ENCODE measurements at places on chromosomes 16 and 17.

DNA sequence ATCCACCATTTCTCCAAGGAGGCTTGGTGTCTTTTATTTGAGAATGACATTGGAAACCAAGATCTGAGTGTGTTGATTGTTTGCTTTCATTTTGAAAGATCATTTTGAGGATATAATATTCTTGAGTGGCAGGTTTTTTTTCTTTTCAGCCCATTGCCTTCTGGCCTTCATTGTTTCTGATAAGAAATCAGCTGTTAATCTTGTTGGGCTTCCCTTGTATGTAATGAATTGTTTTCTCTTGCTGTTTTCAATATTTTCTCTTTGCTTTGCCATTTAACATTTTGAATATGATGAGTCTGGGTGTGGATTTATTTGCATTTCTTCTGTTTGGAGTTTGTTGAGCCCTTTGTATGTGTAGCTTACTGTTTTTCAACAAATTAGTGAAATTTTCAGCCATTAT lies 22.0 kb downstream of the PRSS54 start:
- DNase-seq: no peak

DNA sequence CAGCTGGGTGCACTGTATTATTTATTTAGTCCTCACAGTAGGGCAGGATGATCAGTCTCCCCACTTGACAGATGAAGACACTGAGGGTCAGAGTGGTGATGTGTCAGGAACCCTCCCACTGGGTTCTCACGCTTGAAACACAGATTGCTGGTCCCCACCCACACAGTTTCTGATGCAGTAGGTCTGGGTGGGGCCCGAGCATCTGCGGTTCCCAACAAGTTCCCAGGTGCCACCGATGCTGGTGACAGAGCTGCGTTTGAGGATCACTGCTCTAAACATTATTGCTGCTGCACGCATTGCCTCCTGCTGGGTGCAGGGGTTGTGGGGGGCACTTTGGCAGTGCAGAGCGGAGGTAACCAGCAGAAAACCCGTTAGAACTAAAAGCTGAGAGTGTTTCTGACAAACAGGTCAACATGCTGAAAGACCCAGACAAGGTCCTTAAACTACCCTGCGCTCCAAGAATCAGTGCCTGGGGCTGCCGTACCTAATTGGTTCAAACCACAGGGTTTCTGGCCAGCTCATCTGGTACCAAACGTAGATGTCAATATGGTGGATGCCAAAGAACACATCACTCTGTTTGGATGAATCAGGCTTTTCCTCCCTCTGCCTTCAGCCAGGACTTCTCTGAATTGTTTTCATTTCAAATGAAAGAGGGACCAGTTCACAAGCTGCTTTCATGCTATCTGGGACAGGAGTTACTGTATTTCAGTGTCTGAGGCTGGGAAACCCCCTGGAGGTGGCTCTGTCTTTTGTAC lies 76.0 kb downstream of the ABCC1 start:
- DNase-seq: peak; percentile 38

DNA sequence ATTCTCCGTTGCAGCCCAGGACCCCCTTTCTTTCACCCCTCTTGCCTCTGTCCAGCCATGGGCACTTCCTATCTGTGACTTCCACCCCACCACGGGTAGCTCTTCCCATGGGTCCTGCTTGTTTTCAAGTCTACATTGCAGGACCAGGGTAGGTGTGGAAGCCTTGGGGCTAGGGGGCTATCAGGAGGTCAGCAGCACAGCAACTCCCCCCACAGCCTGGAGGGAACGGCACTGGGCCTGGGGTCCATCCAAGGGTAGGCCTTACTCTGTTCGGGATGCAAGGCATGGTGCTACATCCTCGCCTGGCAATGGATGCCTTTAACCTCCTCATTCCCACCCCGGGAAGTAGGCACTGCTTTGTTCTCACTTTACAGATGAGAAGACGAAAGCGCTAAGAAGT lies 109.3 kb downstream of the IRX5 start:
- no peak for DNase-seq

DNA sequence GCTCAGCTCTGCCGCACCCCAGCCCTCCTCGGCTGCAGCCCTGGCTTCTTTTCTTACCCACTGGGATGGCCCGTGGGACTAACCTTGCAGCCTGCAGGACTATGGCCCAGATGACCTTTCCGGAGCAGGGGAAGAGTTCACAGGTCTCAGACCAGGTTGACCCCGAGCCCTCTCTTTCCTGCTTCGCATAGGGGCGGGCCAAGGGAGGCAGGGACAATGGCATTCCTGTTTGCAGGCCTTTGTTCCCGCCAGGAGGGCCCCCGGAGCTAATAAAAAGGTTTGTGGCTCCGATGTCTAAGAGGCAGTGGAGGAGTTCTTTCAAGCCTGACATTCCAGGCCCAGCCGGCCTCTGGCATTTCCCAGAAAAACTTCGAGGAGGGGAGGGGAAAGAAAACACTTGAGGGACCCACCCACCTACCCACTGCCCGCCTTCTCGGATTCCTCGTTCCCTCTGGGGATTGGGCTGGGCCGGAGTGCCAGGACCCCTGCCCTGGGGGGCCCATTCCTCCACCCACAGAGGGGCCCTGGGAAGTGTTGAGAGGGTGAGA lies 5.8 kb upstream of the SOCS3 start:
- DNase-seq: no peak

- DNase-seq: no peak
Measured at GRCh38 chr16:85535352-85536072, 77.6 kb upstream of the GSE1 start.

DNA sequence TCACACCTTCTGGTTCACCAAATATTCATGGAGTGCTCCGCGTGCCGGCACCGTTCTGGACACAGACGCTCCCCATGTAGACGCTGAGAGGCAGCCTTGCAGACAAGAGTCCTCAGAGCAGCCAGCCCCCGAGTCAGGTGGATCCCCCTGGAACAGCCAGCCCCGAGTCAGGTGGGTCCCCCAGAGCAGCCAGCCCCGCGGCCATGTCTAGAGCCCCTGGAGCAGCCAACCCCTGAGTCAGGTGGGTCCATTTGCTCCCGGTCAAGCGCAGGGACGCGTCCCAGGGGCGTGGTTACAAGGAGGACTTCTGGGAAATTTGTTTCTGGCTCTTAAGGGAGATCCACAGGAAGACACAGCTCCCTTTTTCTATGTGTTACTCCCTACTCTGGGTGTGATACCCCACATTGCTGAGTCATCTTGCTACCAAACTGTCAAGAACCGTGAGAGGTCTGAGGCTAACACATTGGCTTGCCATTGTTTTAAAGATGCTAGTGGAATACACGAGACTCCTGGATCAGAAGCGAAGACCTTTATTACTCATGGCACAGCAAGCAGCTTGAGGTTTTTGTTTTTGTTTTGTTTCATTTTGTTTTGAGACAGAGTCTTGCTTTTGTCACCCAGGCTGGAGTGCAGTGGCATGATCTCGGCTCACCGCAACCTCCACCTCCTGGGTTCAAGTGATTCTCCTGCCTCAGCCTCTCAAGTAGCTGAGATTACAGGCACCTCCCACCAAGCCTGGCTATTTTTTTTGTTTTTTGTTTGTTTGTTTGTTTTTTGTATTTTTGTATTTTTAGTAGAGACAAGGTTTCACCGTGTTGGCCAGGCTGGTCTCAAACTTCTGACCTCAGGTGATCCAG lies 43.3 kb upstream of the CBFA2T3 start:
- no peak for DNase-seq

GRCh38 chr17:74201250-74201649 lies 2.2 kb upstream of the RPL38 start:
- DNase-seq: no peak

DNA sequence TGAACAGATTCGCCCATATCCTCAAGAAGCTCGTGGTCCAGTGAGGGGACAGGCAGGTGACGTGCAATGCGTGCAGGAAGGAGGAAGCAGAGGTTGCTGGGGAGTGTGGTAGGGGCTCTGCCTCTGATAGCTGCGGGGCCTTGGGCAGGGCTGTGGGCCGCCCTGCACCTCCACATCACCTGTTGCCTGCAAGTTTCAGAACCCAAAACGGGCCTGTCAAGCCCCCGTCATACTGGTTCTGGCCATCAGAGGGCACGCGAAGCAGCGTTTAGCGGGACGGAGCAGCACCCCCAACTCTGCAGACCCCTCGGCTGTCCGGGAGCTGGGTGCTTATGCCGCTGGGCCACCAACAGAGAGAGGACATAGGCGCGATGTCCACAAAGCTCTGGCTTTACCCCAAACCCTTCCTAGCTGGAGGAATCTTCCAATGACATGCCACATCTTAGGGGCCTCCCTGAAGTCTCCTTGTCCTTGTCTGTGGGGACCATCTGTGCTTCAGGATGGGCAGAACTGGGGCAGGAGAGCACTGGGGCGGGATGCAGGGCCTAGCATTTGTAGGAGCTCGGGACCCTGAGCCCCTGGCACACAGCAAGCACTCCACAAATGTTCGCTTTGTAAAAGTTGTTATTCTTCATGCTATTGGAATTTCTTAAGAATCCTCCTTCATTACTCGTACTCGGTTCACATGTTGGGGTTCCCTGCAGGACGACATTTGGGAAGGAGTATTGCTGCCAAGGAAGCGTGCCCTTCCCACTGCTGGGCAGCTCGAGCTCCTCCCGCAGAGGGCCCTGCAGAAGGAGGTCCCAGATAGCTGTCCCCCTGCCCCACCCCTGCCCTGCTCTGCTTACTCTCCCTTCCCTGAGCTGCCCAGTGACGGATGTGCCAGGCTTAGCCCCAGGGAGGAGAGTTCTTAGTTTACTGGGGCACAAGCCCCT lies 64.3 kb downstream of the CNGB1 start:
- no peak for DNase-seq

DNA sequence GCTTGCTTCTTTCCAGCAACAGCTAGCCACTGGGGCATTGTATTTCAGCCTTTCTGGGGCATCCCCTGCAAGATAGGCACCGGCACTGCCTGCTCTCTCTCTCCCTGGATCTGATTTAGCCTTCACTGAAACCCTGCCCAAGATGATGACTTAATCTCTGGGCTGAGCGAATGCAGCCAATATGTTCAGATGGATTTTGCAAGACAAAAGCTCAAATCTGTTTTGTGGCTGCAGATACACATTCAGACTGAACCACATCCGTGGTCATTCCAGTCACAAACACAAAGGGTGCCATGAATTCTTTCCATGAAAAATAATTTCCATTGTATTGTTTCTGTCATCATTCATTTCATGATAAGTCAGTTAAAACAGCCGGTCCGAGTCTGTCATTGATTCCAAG lies 24.2 kb downstream of the SOST start:
- DNase-seq: no peak

- no peak for DNase-seq
Measured at GRCh38 chr17:4008082-4008435, 43.8 kb upstream of the ATP2A3 start.

DNA sequence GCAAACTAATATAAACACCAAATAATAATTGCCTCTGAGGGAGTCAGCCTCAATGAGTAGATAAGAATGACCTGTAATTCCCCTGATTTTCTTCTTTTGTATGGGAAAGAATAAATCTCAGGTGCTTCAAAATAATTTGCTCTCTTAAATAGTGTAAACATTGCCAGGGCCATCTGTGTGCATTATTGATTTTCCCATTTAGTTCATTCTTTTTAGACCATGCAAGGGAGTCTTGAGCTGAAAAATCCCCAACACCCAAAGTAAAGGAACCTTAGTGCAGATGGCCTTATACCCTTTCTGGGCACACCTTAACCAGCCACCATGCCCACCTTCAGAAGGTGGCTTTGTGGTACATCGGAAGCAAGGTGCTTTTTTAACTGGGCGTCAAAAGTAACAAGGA lies 267.2 kb downstream of the TMEM114 start:
- DNase-seq: no peak

DNA sequence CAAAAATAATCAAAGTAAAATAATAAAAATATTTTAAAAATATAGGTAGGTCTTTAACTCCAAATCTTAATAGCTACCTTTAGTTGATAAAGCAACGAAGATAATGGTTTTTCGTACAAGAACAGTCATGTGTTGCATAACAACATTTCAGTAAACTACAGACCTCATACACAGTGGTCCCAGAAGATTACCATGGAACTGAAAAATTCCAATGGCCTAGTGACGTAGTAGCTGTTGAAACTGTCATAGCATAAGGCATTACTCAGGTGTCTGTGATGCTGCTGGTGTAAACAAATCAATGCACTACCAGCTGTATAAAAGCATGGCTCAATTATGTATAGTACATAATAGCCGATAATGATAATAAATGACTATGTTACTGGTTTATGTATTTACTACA lies 43.9 kb downstream of the CREBBP start:
- DNase-seq: no peak

- DNase-seq: no peak
Measured at GRCh38 chr16:86958423-86958822, 358.8 kb downstream of the C16orf95 start.
